Cerebellum (tissue), 4 donors: ENCODE measurements at places on chromosomes 6 and 20. TPM values are rescaled to one million over a fixed set of nuclear protein-coding genes. Genes with fewer than 3 reads are reported as not detected.

DNA sequence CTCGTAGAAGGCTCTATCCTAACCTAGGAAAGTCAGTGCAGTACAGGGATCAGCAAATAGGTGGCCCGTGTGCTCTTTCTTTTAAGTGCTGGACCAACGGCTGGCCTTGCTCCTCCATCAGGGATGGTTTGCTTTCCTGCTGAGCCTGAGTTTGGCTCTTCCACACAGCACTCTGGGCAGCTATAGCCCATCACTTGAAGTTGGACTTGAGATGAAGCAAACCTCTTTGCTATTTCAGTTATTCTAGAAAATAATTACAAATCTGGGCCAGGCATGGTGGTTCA, 66.9 kb upstream of the KCNK16 start:
- no peak for DNase-seq

DNA sequence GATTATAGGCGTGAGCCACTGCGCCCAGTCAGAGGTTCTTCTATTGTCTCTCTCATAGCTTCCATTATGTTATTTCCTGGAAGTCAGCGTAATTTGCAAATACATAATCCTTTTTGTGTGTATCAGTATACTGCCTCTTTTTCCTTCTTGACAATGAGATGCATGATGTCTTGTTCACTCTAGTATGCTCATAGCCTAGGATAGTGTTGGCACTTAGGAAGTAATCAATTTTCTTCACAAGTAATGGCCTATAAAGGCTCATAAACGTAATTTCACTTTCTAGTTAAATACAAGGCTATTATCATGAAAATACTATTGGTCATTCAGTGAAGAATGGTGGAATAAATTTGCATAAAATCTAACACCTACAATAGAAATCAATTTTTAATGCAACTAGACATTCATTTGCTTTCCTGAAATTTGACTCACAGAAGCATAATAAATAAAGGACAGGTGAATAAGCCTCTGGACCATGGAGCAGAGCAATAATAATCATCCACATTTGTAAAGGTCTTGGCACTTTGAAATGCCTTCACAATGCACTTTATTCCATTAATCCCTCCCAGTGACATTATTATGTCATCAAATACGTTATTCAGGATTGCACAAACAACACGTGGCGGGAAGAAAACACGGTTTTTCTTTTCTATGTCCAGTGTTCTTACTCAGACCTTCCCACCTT, 366.9 kb upstream of the BTBD3 start:
- DNase-seq, result no peak

DNA sequence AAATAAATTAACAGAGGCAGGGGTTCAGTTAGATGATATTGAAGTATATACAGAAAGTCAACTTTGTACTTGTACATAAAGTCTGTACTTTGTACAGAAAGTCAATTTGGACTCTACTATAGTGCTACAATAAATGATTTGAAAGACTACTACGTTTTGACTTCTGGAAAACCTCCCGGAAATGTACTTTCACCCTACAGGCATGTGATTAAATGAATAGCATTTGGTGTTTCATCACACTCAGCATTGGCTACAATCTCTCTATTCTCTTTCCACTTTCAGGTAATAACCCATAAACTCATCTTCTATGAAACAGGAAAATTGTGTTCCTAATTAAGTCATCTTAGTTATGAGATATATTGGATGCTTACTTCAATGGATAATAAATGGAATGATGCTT, 25.6 kb upstream of the MC3R start:
- no peak for DNase-seq

DNA sequence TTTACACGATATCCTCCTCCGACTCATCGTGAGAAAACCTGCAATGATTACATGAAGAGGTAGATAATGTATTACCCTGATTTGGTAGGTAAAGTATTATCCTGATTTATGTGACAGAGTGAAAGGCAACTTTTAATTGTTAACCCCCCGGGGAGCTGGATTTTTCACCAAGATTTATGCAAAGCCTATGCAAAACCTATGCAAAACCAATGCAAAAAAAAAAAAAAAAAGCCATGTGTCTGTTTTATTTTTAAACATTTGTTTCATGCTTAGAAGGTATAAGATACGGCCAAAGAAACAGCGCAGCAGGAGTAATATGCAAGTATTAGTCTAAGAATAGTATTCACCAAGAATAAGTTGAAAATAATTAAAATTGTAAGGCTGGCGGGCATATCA, 109.9 kb downstream of the IPCEF1 start:
- no peak for DNase-seq

The REPS1 gene
- 103 TPM for total RNA-seq
